ENCODE measurements at places on chromosomes 5 and 9. TPM values are rescaled to one million over a fixed set of nuclear protein-coding genes. Genes with fewer than 3 reads are reported as not detected.

ASTN2 gene
- total RNA-seq, result 32.2 TPM

RICTOR gene
- 18.7 TPM for total RNA-seq

- no peak for DNase-seq
Observed at GRCh38 chr5:172668594-172669071, 27.6 kb downstream of the NEURL1B start.

DNA sequence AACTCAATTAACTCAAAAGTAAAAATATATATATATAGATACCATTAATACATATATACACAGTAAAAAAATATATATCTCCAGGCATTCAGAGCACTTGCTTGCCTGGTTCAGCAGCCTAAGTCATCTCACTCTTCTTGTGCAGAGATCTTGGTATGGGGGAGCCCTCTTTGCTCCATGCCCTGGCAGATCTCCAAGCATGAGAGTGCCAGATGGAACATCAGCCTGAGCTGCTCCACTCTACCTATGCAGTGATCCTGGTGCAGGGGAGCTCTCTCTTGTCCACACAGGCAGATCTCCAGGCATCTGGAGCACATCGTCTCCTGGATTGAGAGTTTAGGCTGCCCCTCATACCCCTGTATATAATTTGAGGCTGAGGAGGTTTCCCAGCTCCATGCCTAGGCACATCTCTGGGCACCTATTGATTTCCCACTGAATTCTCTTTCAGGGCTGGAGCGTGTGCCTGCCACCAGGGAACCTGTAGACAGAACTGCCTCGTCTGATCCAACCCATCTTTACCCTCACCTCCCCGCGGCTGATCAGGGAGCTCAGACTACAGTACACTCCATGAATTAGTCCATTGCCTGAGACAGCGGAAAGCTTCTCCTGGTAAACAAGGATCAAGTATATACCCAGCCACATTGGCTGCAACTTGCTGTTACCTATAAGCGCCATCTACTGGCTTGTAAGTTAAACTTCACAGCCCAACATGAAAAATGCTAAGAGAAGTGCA is 342.4 kb upstream of the GRIA1 start:
- no peak for DNase-seq

- DNase-seq, result no peak
Observed at GRCh38 chr9:89426384-89426961, 71.4 kb downstream of the SEMA4D start.

DNA sequence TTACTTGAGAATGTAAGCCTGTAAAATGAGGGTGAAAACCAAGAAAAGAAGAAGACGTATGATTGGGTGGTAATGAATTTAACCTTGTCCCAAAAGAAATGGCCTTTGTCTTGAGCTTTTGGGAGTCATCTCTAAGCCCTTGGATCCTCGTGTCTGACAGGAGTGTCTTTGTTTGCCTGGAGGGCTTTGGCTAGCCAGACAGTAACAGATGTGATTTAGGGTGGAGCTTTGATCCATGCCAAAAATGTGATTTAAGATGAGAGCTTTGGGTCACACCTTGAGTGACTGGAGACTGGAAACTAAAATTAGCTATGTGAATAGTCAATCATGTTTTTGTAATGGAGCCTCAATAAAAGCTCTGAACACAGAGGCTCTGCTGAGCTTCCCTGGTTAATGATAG is 25.9 kb upstream of the ZFAND5 start:
- DNase-seq, result no peak

DNA sequence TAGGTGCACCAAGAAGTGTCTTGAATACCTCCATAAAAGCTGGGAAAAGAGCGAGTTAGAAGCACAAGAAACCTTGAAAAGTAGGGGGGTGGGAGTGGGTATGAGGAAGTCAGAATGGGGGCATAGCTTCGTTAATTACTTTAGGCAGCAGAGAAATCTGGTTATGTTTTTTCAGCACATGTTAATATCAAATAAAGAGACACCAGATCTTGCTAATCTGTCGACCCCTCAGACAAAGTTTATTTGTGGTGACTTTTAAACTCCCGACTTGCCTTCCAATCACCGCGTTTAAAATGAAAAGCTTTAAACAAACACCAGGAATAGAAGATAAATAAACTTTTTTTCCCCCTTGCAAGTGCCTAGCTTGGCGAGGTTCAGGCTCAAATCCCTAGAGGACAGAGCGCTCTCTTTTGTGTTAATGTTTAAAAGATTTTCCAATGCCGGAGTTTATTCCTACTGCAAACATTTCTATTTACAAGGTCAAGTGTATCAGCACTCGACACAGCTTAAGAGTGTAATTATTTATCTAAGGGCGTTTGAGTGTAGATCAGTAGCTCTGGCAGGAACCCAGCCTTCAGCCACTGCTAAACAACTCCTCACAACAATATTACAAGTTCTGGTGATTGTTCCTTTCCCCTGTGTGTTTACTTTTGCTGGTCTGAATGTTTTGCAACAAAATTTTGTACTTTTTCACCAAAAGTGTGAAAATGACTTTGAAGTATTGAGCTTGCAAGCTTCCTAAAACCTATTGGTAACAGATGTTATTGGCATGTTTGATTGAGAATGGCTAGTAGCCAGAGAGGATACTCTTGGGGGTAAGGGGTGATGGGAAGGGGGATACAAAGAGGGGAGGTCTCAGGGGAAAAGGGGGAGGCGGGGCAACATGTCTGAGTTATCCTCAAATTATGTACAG is 3.8 kb downstream of the GAS1 start:
- DNase-seq, result no peak

GRCh38 chr5:28403846-28404245 is 1365.5 kb upstream of the CDH9 start:
- no peak for DNase-seq

- peak; percentile 96 for DNase-seq
Observed at GRCh38 chr5:150357326-150358260, at the start of gene TCOF1. TSS of gene TCOF1 (plus strand) at chr5:150357697. CDS start at chr5:150357747, 50 bp downstream.

GRCh38 chr5:6457592-6457991 is 8.9 kb downstream of the UBE2QL1 start:
- DNase-seq, result no peak

DNA sequence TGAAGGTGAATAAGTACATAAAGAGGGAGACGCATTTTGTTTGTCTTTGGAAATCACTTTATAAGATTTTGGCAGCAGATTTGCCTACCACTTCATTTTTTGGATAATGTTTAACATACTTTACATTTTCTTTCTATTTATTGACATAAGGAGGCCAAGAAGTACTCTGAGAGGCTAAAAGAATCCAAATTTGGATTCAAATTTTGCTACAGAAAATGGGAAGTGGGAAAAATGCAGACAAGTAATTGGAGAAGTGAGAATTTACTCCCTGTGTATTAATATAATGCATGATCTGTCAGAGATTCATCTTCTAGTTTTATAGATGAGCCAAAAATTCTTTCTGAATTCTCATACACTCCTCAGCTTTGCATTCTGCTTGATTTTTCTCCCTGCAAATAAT is 411.2 kb upstream of the CTNND2 start:
- no peak for DNase-seq
